ENCODE measurements at places on chromosomes 5 and 9. TPM values are rescaled to one million over a fixed set of nuclear protein-coding genes. Genes with fewer than 3 reads are reported as not detected.

GRCh38 chr9:106879439-106879882 is 16.5 kb downstream of the ZNF462 start:
- H3K4me1 ChIP-seq = no peaks in the 10 kb centered on the region
- no peak for DNase-seq
- H3K4me3 ChIP-seq = no peak overlapping the region
- no peaks in the 10 kb centered on the region for H3K27me3 ChIP-seq
- no peak overlapping the region for H3K27ac ChIP-seq

DNA sequence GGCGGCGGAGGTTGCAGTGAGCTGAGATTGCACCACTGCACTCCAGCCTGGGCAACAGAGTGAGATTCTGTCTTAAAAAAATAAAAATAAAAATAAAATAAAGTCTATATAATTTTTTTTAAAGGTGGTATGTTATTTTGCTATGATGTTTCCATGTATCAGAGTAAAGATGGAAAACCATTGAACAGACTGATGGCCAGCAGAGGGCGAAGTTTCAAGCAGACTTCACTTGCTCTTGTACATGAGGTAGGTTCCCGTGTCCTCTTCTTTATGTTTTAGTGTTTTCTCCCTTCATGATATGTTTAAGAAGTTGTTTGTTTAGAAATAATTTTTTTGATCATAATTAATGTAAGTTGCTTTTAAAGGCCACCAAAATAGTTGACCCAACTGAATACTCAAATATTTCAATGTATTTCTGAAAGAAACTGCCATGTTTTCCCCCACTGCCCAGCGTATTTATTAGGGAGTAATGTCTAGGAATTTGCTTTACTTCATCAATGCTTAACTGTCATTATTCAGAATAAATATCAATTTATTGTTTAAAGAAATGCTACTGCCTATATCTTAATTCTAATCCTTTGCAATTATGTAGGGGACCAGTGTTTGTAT is 146.4 kb downstream of the HACD4 start:
- H3K4me3 ChIP-seq = no peak overlapping the region
- no peaks in the 10 kb centered on the region for H3K4me1 ChIP-seq
- no peak overlapping the region for H3K27ac ChIP-seq
- DNase-seq = peak; percentile 38
- H3K27me3 ChIP-seq = no peaks in the 10 kb centered on the region

The TPPP gene
- total RNA-seq = 0.38 TPM

DNA sequence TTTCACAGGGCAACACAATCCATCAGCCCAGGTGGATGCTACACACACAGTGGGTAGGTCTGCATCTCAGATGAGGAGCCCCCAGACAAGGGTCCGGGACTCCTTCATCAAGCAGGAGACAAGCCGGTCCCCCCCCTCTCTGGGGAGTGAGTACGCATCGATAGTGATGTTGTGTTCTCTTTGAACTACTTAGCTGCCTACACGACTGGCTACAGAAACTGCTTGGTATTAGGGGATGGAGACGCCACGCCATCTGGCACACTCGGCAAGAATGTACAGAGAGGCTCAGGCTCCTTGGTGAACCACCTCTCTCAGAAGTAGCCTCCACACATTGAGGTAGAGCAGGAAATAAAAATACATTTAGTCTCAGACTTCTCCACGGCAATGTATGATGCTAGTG is 179.8 kb downstream of the CNTNAP3 start:
- H3K4me1 ChIP-seq = no peaks in the 10 kb centered on the region
- H3K27ac ChIP-seq = no peak overlapping the region
- no peak overlapping the region for H3K4me3 ChIP-seq
- no peak for DNase-seq

DNA sequence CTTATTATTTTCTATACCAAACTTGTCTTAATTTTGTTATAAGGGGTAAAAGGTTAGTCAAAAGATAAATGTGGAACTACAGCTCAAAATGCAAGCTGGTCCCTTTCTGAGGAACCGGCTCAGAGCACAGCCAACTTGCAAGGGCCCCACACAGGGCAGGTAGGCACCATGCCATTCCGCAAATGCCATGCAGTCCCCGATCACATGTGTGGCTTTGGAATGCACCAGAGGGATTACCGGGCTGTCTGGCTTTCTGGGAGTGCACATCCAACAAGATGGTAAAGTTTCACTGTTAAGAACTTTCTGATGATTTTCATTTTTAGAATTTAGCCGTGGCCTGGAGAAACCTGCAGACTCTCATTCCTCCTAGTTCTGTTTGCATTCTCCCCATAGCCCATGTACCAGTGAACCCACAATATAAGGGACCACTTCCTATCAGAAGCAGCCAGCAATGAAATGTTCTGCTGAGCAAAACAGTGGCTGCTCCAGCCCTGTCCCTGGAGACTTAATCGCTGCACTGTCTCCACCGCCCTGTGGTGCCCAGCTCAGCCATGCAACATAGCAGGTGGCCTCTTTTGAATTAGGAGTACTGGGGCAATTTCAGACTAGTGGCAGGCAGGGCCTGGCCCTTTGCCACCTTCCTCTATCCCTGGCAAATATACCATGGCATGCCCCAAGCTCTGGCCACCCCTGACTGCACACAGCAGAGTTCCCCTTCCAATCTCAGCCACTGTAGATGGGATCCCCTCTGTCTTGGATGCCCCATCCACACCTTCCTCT is 11.4 kb downstream of the SHB start:
- H3K27ac ChIP-seq = no peak overlapping the region
- H3K36me3 ChIP-seq = no peaks in the 10 kb centered on the region
- H3K4me1 ChIP-seq = no peaks in the 10 kb centered on the region
- H3K4me3 ChIP-seq = no peak overlapping the region

The DYNC2I2 gene
- total RNA-seq = 68.6 TPM

DNA sequence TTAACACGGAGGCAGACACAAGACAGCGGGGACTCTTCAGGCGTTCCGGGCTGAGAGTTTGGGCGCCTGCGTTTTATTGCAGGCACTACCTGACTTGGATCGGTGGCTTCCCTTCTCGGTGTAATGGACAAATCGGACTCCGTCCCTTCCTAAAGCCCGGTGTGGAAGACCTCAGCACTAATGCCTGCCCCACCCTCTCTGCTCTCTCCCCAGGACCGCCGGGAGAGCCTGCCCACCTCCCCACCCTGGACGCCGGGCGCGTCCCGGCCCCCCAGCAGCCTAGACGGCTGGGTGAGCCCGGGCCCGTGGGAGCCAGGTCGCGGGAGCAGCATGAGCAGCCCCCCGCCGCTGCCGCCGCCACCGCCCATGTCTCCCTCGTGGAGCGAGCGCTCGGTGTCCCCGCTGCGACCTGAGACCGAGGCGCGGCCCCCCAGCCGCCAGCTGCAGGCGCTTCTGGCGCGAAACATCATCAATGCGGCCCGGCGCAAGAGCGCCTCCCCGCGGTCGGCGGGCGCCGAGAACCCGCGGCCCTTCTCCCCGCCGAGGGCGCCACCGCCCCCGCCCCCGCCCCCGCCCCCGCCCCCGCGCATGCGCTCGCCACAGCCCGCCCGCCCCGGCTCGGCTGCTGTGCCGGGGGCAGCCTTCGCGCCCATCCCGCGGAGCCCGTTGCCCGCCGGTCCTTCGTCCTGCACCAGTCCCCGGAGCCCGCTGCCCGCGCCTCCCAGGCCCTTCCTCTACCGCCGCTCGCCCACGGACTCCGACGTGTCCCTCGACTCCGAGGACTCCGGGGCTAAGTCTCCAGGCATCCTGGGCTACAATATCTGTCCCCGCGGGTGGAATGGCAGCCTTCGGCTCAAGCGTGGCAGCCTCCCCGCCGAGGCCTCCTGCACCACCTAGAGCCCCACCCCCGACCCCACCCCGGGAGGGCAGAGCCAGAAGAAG is 4.6 kb upstream of the MYOZ3 start:
- peak overlapping the region; percentile 71 for H3K4me3 ChIP-seq
- DNase-seq = peak; percentile 85
- H3K36me3 ChIP-seq = no peaks in the 10 kb centered on the region
- no peak overlapping the region for H3K27ac ChIP-seq
- H3K27me3 ChIP-seq = no peaks in the 10 kb centered on the region

The EIF4E1B gene
- not detected for total RNA-seq

The FAM13B gene
- total RNA-seq = 28.9 TPM

- H3K27ac ChIP-seq = no peak overlapping the region
- no peak for DNase-seq
- no peak overlapping the region for H3K4me3 ChIP-seq
- peaks cover 20% of the 10 kb centered on the region for H3K36me3 ChIP-seq
- H3K27me3 ChIP-seq = no peaks in the 10 kb centered on the region
Measured at GRCh38 chr9:5773324-5773999, 59.5 kb downstream of the ERMP1 start.

- DNase-seq = no peak
- no peaks in the 10 kb centered on the region for H3K27me3 ChIP-seq
- no peaks in the 10 kb centered on the region for H3K36me3 ChIP-seq
- H3K27ac ChIP-seq = no peak overlapping the region
- no peak overlapping the region for H3K4me3 ChIP-seq
Measured at GRCh38 chr5:1771149-1772065, 28.2 kb downstream of the MRPL36 start.

GRCh38 chr5:1484730-1485578 is 38.8 kb downstream of the LPCAT1 start:
- peaks cover 13% of the 10 kb centered on the region for H3K36me3 ChIP-seq
- H3K27ac ChIP-seq = no peak overlapping the region
- no peak for DNase-seq

GRCh38 chr5:32538031-32538547 is 47.3 kb upstream of the SUB1 start:
- H3K4me3 ChIP-seq = no peak overlapping the region
- peaks cover 23% of the 10 kb centered on the region for H3K4me1 ChIP-seq

The EGFLAM gene
- not detected for total RNA-seq

The PCDHB1 gene
- total RNA-seq = not detected

DNA sequence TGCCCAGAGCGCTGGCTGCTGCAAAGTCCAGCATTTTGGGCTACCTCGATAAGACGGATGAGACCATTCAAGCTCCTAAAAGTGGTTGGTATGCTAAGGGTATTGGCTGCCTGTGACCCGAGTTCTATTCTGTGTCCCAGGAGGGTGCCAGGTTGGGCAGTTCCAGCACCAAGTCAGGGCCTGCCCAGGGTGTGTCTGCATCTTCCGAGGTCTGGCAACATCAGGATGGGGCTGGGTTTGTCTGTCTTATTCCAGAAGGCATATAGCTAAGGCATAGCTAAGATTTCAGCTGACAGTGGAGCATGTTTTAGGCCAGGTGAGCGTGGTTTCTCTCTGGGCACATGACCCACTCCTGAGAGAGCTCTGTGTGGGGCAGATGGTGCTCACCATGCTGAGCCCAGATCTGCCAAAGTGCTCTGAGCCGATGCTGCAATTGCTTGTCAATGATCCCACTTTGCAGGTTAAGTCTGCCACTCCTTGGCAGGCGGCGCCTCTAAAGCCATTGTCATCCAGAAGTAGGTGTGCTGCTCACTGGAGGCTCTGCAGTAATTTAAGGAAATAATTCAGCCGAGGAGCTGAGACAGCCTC is 7.8 kb downstream of the SLC9A3 start:
- H3K27me3 ChIP-seq = no peaks in the 10 kb centered on the region
- H3K4me3 ChIP-seq = no peak overlapping the region
- DNase-seq = no peak
- H3K4me1 ChIP-seq = no peaks in the 10 kb centered on the region

The F2RL2 gene
- total RNA-seq = not detected

The PDE6A gene
- total RNA-seq = not detected

- no peaks in the 10 kb centered on the region for H3K27me3 ChIP-seq
- no peak for DNase-seq
- peaks cover 65% of the 10 kb centered on the region for H3K4me1 ChIP-seq
Measured at GRCh38 chr5:178117923-178118701, 4.8 kb downstream of the N4BP3 start.

- no peaks in the 10 kb centered on the region for H3K27me3 ChIP-seq
- peak; percentile 55 for DNase-seq
- H3K27ac ChIP-seq = peak overlapping the region; percentile 96
- H3K4me3 ChIP-seq = peak overlapping the region; percentile 87
- no peaks in the 10 kb centered on the region for H3K36me3 ChIP-seq
Measured at GRCh38 chr5:108382784-108383330, 959 bp upstream of the FBXL17 start.

DNA sequence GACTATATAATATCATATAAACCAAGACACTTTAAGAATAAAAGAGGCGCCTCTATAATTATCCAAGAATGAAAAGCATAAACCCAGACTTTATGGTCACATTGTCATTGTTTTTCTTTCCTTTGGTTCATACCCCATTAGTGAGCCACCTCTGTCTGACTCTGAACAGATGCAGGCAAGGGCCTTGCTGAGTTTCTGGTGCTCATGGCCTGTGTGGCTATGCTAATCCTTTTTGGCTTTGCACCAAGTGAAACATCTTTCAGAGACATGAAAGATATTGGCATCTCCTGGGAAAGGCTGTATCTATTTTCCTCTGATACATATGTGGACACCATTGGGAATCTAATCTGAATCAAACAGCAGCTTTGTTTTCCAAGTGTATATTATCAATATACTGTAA is 222.5 kb downstream of the CHSY3 start:
- H3K27ac ChIP-seq = no peak overlapping the region
- no peak overlapping the region for H3K4me3 ChIP-seq

GRCh38 chr9:91163444-91163772 is 198.3 kb downstream of the AUH start:
- H3K4me1 ChIP-seq = peaks cover 41% of the 10 kb centered on the region
- no peak for DNase-seq
- no peaks in the 10 kb centered on the region for H3K36me3 ChIP-seq
- peak overlapping the region; percentile 0 for H3K4me3 ChIP-seq
- H3K27me3 ChIP-seq = no peaks in the 10 kb centered on the region
- peak overlapping the region; percentile 9 for H3K27ac ChIP-seq

The LCN9 gene
- not detected for total RNA-seq

- no peak overlapping the region for H3K4me3 ChIP-seq
- no peaks in the 10 kb centered on the region for H3K36me3 ChIP-seq
- no peaks in the 10 kb centered on the region for H3K27me3 ChIP-seq
- H3K4me1 ChIP-seq = no peaks in the 10 kb centered on the region
- DNase-seq = no peak
- no peak overlapping the region for H3K27ac ChIP-seq
Measured at GRCh38 chr5:60417500-60418181, 282.3 kb downstream of the DEPDC1B start.

- H3K4me3 ChIP-seq = no peak overlapping the region
- DNase-seq = no peak
- H3K27me3 ChIP-seq = no peaks in the 10 kb centered on the region
- H3K36me3 ChIP-seq = no peaks in the 10 kb centered on the region
- H3K4me1 ChIP-seq = no peaks in the 10 kb centered on the region
Measured at GRCh38 chr5:33330992-33331391, 109.8 kb upstream of the TARS1 start.

DNA sequence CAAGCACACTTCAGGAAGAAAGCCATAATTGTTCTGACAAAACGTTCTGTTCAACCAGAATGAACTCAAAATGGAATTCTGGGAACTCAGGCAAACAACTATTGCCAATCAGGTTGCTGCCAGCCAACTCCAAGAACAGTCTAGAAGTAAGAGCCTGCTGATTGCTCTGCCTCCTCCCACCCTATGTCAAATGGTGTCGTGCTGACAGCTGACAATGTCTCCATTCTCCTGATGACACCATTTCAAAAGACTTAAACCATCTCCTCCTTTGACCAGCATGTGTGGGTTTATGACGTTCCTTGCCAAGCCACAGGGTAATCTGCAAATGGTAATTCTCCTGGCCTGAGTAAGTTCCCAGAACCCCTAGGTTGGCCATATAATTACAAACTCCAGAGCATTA is 21.9 kb upstream of the PLIN2 start:
- no peak for DNase-seq
- H3K27me3 ChIP-seq = no peaks in the 10 kb centered on the region

The DNM1 gene
- total RNA-seq = 0.26 TPM

The ECM2 gene
- total RNA-seq = not detected
